ENCODE measurements at places on chromosomes 12 and 14. TPM values are rescaled to one million over a fixed set of nuclear protein-coding genes. Genes with fewer than 3 reads are reported as not detected.

Gene PLEKHG7
- not detected for total RNA-seq

Gene KLHL33
- 0.19 TPM for total RNA-seq

Gene PAX9
- not detected for total RNA-seq

Gene CLEC2A
- not detected for total RNA-seq

Gene AMHR2
- total RNA-seq: not detected

Gene PTPRO
- total RNA-seq: 18.8 TPM

Gene C14orf180
- total RNA-seq: not detected

Gene TSPAN11
- not detected for total RNA-seq

Gene ATF1
- 49.1 TPM for total RNA-seq

Gene GALNT4
- 16.3 TPM for total RNA-seq

Gene P2RX7
- 52.1 TPM for total RNA-seq

Gene TMEM233
- not detected for total RNA-seq

Gene FGF6
- not detected for total RNA-seq

Gene NFATC4
- total RNA-seq: not detected

Gene GPR137C
- 0.45 TPM for total RNA-seq

Gene RFLNA
- total RNA-seq: not detected

Gene BEST3
- not detected for total RNA-seq

Gene CMTM5
- total RNA-seq: not detected

Gene SLC15A4
- 24.9 TPM for total RNA-seq

Gene ULK1
- total RNA-seq: 25.3 TPM

Gene GZMH
- 2.8 TPM for total RNA-seq

Gene KRT72
- 5.6 TPM for total RNA-seq

Gene RAD9B
- 0.89 TPM for total RNA-seq

Gene SERPINA9
- not detected for total RNA-seq

Gene EPYC
- not detected for total RNA-seq

Gene CEBPE
- total RNA-seq: 0.96 TPM

Gene SOAT2
- 0.84 TPM for total RNA-seq

Gene FCF1
- 56.1 TPM for total RNA-seq

Gene LRRC74A
- total RNA-seq: not detected

Gene KRT7
- total RNA-seq: 4.6 TPM
